ENCODE measurements at places on chromosomes 6 and 20.
A peak's percentile ranks its signal among the peaks of the same experiment; 100 is the strongest.

- DNase-seq: no peak
Measured at GRCh38 chr20:45927071-45927878, 7.2 kb upstream of the PCIF1 start.

DNA sequence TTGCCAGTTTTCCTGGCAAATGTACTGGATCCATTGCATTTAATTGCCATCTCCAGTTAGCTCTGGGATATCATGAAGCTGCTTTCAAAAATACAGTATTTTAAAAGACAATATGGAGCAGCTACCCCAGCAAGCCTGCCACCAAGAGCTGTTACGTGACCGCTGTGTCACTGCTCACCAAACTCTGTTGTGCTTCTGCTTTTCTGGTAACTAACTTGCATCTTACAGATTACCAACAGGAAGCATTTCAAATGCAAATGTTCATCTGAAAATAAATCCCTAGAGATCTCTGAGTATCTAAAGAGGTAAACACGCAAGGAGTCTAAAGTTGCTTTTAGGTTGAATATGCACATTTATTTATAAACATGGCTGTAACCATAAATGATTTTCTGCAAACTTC is 1008.3 kb downstream of the KIF16B start:
- no peak for DNase-seq

GRCh38 chr6:148304976-148305375 is 37.7 kb upstream of the SASH1 start:
- DNase-seq: no peak

DNA sequence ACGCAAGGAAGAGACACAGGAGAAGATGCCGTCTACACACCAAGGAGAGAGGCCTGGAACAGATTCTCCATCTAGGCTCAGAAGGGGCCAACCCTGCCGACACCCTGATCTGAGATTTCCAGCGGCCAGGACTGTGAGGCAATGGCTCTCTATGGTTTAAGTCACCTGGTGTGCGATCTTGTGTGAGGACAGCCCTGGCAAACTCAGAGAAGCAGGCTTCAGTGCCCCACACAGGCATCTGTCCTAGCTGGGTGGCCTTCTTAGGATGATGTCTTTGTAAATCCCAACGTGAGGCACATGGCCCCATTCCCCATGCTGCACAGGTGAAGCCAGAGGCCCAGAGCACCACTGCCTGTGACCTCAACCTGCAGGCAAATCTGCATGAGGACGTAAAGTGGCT is 87.6 kb upstream of the FRMD1 start:
- DNase-seq: no peak

DNA sequence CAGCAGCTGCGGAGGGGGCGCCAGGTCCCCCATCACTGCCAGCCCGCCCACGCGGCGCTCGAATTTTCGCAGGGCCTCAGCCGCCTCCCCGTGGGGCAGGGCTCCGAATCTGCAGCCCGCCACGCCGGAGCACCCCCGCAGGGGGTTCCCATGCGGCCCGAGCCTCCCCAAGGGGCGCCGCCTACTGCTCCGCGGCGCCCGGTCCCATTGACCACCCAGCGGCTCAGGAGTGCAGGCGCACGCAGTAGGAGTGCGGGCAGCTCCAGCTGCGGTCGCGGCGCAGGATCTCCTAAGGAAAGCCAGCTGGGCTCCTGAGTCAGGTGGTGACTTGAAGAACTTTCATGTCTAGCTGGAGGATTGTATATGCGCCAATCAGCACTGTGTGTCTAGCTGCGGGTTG is 155.3 kb upstream of the RREB1 start:
- no peak for DNase-seq

DNA sequence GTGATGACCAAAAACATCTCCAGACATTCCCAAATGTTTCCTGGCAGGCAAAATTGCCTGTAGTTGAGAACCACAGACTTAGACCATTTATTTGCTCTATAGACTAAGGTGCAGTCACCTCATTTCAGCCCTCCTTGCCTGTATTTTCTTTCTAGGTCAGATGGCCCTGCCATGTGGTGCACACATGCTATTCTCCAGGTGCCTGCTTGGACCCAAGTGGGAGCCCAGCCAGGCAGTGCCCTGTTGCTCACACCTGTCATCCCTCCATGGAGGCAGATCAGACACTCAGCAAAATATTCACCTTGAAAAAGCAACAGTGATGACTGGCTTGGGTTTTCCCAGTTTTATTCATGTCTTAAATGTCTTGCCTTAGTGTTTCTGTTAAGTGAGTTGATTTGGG is 311.4 kb downstream of the TFAP2C start:
- no peak for DNase-seq

DNA sequence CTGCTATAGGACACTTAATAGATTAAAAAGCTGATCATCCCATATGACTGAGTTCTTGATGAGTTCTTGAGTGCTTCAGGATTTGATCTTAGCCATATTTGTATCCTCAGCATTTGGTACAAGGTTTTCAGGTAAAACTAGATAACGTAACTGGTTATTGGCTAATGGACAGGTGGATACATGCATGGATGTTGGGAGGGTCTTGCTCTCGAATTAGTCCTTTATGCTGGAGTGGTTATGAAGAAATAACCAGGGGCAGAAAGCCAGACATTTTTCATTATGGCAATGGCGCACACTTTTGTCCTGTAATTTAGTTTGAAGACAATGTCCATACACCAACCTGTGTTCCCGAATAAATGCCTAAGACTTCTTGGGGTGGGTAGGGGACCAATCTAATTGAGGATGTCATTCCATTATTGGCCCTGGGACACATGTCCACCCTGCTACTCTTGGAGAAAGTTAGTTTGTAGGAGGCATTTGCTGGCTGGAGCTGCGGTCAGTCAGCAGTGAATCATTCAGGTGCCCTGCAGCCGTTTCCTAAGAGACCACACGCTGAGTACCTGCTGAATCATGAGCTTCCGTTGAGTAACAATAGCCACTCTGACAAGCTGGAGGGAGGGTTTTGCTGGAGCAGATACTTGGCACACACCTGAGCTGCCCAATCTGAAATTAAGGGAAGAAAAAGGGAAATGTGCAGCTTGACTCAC is 194.4 kb downstream of the FOXA2 start:
- peak; percentile 98 for DNase-seq

DNA sequence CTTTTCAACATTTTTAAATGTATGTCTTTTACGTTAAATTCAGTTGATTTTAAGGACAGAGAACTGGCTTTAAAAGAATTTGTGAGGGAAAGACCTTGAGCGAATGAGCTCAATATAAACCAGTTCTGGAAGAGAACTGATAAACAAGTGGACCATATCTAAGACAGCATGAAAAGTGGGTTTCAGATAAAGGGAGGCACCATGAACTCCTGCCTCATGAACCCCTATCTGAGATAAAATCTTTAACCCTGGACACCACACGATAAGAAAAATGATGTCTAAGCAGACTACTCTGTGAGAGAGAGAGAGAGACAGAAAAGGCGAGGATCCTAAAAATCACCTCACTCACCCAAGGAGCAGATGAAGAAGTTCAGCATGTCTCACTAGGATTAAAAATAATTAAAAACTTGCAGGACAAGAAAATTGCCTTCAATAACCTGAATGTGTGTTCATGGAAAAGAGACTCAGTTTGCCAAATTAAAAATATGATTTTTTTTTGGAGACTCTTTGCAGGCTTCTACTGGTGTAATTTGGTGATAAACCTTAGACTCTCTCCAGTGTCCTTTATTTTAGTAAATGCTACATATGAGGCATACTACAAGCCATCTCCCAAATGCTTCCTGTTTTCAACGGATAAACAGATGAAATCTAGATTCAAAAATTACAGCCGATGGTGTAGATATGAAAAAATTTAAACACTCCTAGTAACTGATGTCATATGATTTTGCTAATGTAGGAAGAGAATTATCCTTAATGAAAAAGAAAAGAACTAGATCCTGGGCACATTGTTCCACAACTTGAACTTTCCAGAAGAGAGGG is 299.5 kb downstream of the ADGB start:
- DNase-seq: no peak

- DNase-seq: no peak
Measured at GRCh38 chr20:50270569-50270968, 79.9 kb downstream of the CEBPB start.

DNA sequence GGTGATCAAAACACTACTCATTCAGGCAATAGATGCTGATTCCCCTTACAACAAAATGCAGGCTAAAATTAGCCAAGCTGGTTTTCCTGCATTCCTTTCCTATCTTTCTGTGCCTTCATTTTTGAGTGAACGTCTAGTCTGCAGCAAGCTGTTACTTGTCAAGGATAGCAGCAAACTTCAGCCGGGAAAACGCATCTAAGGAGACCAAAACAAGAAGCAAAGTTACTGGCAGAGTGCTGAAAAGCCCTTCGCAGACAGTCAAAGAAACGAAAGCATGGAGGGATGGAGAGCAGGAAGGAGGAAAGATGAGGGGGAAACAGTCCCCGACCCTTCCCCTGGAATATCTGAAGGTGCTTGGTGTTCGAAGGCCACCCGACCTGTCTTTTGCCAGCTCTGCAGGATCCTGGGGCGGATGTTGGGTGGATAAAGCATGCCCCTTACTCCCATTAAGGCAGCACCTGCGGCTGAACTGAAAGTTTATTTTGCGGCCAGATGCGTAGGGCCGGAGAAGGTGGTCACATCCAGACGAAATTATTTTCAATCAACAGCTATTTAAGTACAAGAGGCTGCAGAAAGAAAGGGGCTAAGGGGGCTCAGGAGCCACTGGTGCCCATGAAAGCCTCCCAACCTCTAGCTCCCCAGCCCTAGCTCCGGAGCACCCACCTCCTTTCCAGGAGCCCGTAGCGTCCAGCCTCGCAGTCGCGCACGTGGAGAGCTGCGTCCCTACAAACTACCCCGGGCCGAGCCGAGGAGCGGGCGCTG is 538 bp downstream of the FERMT1 start:
- DNase-seq: peak; percentile 54

GRCh38 chr20:57908704-57909630 is 199.2 kb upstream of the PMEPA1 start:
- no peak for DNase-seq

- peak; percentile 75 for DNase-seq
Measured at GRCh38 chr6:52523378-52524142, 53.3 kb downstream of the TRAM2 start.

- DNase-seq: peak; percentile 25
Measured at GRCh38 chr6:161031721-161032495, 40.3 kb downstream of the MAP3K4 start.

DNA sequence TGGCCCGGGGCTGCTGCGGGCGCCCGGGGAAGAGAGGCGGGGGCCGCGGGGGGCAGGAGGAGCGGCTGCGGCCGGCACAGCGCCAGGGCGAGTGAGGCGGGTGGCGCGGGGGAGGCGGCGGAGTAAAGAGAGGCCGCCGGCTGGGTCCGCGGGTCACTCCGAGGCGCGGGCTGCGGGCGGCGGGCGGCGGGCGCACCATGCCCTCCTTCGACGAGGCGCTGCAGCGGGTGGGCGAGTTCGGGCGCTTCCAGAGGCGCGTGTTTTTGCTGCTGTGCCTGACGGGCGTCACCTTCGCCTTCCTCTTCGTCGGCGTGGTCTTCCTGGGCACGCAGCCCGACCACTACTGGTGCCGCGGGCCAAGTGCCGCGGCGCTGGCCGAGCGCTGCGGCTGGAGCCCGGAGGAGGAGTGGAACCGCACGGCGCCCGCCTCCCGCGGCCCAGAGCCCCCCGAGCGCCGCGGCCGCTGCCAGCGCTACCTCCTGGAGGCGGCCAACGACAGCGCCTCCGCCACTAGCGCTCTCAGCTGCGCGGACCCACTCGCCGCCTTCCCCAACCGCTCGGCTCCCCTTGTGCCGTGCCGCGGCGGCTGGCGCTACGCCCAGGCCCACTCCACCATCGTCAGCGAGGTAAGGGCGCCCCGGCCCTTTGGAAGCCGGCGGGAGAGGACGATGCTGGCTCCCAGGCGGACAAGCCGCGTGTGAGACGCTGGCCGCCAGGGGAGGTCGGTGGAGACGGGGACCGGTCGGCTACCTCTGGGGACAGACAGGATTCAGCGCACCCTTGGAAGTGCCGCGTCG is at the start of gene SLC22A3:
Gene SLC22A3, plus strand, starts transcription at position 156 of the 797 bp plus-strand sequence. Its CDS starts 42 bp downstream, at position 198.
- no peak for DNase-seq
